ENCODE measurements at places on chromosomes 3 and 15.
A peak's percentile ranks its signal among the peaks of the same experiment; 100 is the strongest.

- peak; percentile 51 for DNase-seq
These were observed 53.1 kb downstream of the CACNA2D2 start for GRCh38 chr3:50450209-50450921.

DNA sequence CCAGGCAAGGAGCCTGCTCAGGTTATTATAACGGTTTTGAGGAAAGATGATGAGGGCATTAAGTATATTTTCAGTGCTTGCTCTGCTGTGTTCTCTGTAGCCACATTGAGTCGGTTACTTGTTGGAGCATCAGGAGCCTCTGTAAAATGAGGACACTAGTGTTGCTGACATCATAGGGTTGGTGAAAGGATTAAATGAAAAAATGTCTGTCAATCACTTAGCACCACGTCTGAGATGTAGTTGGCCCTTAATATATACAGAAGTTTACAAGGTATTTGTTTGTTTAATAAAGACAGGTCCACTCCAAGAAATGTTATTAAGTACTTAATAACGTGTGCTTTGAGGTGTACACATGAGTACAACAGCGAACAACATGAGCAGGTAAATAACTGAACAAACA lies 735 bp upstream of the SLC25A26 start:
- no peak for DNase-seq

DNA sequence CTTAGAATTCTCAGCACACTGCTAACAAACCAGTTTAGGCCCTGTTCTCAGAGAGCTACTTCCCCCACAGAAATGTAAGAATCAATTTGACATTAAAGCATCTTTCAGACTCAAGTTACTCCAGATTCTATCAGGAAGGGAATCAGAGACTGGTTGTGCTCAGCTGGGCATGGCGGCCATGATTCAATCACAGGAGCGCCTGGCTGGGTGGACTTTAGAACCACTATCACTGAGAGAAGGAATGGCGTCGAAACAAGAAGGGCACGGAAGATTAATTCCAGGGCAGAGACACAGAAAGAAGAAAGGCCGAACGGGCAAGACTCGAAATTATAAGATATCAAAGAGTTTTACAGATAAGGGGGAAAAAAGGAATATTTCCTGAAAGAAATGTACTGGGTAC lies 6.2 kb downstream of the TNIK start:
- DNase-seq = no peak

DNA sequence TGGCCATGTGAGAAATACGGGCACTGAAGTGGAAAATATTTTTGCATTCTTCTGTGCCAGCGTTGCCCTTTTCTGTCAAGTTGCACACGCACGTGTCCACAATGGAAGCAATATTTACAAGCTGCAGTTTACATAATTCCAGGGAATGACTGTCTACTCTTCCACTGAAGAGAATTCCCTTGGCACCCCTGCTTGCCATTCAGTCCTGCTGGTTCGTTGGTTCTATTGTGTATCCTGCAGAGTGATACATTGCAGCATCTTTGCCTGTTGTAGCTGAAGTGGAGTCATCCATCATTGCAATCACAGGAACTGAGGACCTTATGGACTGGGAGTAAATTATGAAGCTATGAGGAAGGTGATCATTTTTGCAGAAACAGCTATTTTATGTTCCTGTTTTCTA lies 759.4 kb downstream of the ROBO2 start:
- no peak for DNase-seq

DNA sequence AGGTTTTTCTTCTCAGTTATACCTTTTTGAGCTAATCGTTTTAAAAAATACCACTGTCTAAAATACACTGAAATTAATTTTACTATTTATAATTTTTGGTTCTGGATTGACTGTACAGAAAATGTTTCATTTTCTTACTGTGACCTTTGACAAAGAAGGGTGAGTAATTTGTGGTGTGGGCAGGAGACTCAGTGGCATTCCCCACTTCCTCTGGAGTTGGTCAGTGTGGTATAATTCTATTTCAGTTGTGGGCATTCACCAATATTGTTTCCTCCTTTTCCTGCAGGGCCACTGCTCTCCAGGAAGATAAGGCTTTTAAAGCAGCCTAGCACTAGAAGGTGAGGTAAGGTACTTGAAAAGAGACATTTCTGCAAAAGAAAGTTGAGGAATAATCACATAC lies 6.5 kb downstream of the DAG1 start:
- no peak for DNase-seq

DNA sequence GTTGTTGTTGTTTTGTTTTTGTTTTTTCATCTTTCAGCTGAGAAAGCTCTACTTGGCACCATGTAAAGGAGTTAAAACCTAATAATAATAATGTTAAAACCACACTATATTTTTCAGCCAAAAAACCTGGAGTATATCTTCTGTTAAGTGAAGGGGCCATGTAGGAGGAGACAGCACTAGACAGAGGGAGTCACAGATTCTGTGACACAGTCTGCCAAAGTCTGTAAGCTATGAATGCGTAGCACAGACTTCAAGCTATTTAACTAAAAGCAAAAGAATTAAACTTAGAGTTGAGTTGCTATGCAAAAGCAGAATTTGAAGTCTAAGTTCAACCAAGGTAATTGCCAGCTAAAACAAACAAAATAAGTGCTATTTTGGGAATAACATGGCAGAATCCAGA lies 296.0 kb upstream of the COL8A1 start:
- no peak for DNase-seq

- DNase-seq = no peak
These were observed 175.9 kb downstream of the PDZRN3 start for GRCh38 chr3:73448761-73449301.

GRCh38 chr15:64754663-64755426 lies 20.5 kb downstream of the RBPMS2 start:
- DNase-seq = no peak

GRCh38 chr3:142279965-142280590 lies 54.7 kb upstream of the GK5 start:
- no peak for DNase-seq

DNA sequence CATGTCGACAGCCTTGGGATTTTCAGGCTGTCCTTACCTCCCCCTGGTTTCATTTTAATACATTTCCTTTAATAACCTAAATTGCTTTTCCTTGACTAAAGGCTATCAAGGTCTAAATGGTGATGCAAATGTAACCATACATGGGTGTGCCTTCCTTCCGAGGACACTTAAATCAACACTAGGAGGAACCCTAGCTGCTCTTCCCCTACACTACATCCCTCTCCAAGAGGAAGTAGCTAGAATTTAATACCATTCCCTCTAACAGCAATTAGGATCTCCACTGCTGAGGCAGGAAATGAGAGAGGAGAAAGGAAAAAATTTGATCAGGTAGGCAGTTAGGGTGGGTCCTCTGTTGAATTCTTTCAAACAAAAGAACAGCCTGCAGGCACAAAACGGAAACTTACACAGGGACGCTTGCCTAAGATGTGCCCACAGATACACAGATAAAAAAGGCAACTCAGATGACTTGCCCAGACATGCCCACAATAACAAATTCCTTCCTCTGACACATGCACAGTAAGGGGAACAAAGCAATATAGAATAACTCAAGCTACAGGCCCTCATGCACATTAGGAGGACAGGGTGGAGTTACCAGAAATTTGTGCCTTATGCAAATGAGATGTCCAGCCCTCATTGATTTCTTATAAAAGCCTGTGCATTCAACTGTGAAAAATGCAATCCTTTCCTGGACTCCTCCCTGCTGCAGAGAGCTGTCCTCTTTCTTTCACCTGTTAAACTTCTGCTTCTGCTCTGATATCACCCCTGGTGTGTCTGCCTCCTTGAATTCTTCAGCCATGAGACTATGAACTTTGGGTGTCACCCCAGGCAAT lies 1024.4 kb upstream of the CADM2 start:
- DNase-seq = no peak

- no peak for DNase-seq
These were observed 99.5 kb upstream of the KCNMB2 start for GRCh38 chr3:178436773-178437172.

- no peak for DNase-seq
These were observed 1.8 kb upstream of the LARP6 start for GRCh38 chr15:70855764-70856163.
